ENCODE measurements at places on chromosomes 12 and 14.

DNA sequence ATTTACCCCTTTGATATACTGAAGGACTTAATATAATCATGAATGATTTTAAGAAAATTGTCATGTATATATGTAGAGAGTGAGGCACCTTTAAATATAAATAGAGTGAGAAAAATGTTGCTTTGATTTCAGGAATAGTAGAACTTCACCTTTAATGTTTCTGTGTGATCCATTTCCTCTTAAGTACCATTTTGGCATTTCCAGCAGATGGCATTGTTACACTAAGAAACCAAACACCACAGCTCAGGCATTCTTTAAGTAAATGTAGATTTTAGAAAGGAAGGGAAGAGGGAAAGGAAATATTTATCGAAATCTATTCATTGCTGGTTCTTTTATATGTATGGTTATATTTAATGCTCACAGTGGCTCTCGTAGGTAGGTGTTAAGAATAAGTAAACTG is 556.7 kb upstream of the FBXO33 start:
- no peak for DNase-seq

GRCh38 chr14:52072266-52072780 is 3.5 kb upstream of the NID2 start:
- DNase-seq: no peak

DNA sequence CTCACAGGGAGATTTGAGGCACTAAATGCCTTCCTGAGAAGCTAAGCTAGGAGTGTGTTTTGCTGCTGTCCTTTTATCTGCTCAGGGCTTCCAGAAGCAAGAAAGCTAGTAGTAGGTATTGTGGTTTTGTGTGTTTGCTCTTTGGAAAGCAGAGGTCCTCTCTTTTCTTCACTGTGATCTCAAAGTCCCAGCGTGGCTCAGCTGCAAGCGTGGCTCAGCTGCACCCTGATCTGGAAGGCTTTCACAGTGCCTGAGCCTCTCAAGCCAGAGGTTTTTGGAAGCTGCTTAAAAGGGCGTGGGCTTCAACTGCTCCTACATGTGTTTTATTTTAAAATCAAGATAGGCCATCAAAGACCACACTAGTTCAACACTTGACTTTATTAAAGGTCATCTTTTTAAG is 337.4 kb upstream of the RGS6 start:
- no peak for DNase-seq

DNA sequence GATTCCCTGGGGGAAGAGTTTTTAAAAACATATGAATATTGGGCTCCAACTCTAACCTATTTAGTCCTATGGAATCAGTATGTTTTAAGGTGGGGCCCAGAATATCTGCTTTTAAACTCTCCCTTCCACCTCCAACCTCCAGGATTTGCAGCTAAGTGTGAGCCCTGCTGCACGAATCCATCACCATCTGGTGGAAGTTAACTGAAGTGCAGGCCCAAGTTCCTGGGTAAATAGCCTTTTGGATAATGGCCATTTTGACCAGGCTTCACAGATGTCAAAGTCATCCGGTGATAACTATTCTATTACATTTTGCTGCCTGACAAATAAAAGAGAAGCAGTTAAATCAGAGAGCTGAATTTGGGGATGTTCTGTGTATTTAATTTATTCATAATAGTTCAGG is 58.1 kb upstream of the RMST start:
- peak; percentile 22 for DNase-seq

GRCh38 chr14:29913566-29913965 is 14.1 kb downstream of the PRKD1 start:
- no peak for DNase-seq

- DNase-seq: no peak
Measured at GRCh38 chr12:109639151-109639872, 65.7 kb downstream of the MVK start.

GRCh38 chr12:92208613-92209121 is 63.0 kb upstream of the BTG1 start:
- peak; percentile 46 for DNase-seq

DNA sequence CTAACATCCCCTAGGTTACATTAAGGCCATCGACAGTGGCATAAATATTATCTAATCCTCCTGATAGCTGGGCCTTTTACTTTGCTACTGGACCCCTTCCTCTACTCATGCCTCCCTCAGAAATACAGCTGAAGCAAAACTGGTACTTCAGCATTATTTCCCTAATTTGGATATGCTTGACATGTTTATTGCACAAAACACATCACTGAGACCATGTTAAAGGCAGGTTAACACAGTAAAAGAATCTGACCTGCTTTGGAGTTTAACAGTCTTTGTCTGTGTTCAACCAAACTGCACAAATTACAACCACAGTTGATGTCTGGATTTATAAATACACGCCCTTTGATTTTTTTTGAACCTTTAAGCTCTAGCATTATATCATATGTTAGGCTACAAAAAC is 156.6 kb downstream of the FOXA1 start:
- no peak for DNase-seq

- DNase-seq: no peak
Measured at GRCh38 chr12:449203-449602, 10.5 kb upstream of the B4GALNT3 start.

DNA sequence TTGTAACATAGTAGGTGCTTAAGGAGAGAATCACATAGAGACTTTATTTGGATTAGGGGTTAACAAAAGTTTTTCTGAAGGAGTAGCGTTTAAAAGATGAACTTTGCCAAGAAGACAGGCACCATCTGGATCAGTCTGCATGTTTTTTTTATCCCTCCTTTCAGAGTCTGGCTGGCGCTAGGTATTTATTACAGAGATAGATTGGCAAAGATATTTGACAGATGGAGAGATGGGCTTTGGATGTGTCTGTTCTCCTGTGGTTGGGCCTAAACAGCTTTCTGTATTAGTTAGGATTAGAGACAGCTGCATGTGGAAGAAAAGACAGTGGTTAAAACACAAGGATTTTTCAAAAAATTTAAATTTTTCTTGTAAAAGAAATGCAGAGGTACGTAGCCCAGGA is 133.9 kb downstream of the C12orf75 start:
- DNase-seq: no peak

DNA sequence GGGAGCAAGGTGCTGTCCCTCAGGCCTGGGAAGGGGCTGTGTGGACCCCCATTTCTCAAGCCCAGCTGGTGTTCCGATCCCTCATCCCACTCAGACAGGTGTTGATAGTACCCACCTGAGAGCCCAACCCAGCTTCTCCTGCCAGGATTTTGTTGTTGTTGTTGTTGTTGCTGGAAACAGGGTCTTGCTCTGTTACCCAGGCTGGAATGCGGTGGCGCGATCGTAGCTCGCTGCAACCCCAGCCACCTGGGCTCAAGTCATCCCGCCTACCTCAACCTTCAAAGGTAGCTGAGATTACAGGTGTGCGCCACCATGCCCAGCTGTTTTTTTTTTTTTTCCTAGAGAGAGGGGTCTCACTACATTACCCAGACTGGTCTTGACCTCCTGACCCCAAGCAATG is 209.9 kb downstream of the PHETA1 start:
- DNase-seq: no peak

DNA sequence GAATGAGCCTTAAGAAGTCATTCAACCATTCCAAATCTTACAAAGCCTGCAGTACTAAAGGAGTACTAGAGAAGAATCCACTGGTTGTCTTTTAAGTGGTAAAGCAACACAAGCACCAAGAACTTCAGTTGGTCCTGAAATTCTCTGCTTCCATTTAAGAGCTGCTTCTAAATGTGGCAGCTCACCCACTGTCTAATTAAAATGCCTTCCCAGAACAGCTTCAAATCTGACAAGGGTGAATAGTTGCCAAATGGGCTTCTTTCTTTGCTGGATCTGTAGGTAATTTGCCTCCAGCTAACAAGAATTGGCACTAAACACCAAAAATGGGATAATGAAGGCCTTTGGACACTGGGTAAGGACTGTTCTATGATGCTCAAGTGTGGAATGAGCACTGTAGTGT is 72.2 kb upstream of the NAP1L1 start:
- DNase-seq: no peak

GRCh38 chr14:82192387-82192786 is 658.7 kb upstream of the SEL1L start:
- DNase-seq: no peak

- DNase-seq: peak; percentile 84
Measured at GRCh38 chr14:24332268-24332993, 2.4 kb downstream of the ADCY4 start.

GRCh38 chr12:95269892-95270291 is 52.3 kb downstream of the VEZT start:
- no peak for DNase-seq

DNA sequence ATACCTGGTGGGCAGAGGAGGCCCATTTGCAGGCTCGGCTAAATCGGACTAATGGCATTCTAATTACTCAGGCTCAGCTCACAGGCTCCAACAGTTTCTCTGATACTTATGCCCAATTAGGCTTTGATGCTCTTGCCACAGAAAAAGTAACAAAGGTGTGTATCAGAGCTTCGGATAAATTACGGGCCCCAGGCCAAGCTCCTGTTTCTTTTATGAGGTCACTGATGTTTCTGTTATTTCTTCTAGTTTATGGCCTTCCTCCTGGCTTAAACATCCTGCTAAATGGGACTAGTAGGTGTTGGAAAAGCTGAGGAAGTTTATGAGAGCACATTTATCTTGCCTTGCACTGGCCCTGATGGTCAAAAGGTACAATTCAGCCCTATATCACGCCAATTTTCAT is 28.8 kb upstream of the C12orf75 start:
- DNase-seq: no peak

DNA sequence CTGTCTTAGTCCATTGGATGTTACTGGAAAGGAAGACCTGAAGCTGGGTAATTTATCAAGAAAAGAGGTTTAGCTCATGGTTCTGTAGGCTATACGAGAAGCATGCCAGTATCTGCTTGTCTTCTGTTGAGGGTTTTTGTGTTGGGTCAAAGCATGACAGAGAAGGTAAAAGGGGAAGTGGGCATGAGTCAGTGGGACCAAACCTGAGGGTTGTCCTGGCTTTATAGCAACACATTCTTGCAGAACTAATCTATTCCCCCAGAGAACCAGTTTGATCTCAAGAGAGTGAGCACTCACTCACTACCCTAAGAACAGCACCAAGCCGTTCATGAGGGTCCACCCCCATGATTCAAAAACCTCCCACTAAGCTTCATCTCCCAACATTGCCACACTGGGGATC is 19.0 kb upstream of the KRAS start:
- DNase-seq: peak; percentile 8

- no peak for DNase-seq
Measured at GRCh38 chr12:69540987-69541386, 44.3 kb upstream of the CCT2 start.

GRCh38 chr12:16563504-16563903 is 42.5 kb downstream of the LMO3 start:
- no peak for DNase-seq
